ENCODE measurements at places on chromosomes 7 and 10.

DNA sequence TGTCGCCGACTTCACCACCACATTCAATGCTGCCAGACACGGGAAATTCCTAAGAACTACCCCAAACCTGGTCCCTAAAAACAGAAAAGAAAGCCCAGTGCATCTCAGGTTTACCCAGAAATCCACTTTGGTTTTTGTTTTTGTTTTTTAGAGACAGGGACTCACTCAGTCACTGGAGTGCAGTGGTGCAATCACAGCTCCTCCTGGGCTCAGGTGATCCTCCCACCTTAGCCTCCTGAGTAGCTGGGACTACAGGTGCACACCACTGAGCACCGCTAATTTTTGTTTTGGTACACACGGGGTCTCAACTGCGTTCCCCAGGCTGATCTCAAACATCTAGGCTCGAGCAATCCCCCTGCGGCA, 22.8 kb downstream of the MAD1L1 start:
- DNase-seq, result no peak

DNA sequence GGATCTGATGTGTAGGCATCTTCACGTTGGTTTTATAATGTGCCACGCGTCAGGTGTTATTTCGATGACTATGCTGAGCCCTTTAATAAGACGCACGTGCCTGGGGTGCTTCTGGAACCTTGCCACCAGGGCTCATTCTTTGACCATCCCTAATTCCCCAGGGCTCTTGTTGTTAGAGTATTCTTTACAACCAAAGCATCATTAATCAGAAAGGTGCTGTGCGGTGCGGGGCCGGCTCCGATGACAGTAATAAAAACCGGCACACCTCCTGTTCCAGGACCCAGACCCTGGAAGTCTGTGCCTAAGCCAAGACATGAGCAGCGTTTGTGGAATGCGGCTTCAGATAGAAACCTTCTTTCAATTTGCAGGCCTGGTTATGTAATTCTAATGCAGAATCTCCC, 58.4 kb downstream of the MGMT start:
- DNase-seq, result no peak

- no peak for DNase-seq
These were observed 4.1 kb upstream of the CPA4 start for GRCh38 chr7:130288829-130289228.

DNA sequence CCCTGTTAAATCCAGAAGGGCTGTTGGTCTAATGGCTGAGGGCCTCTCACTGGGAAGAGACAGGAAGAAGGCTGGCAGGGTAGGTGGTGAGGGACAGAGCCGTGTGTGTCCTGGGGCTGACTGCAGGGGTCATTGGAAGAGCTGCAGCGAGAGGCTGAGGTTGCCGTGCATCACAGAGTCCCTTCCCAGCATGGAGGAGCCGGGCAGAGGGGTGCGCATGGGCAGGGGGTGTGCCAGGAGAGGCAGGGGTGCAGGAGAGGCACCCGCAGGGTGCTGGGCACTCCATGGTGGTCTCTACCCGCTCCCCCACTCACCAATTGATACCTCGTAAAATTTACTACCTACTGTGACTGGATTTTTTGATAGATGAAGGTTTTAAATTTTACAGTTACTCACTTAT, 124.3 kb downstream of the ACTR3B start:
- no peak for DNase-seq

DNA sequence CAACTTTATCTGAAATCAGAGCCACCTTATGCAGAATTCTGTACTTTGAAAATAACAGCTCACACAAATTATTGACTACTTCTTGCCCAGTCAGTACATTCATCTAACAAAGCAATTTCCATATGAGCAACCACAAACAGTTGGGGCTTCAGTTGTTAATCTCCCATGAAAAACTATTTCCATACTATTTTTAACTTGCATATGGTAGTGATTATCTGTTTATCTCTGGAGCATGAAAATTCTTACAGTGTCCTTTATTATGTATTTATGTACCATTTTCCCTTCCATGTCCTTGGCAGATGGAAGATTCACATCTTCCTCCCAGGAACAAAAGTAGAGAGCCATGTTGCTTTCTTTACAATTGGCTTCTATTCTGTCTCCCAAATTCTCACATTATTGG, 285.7 kb downstream of the CRPPA start:
- DNase-seq, result no peak

DNA sequence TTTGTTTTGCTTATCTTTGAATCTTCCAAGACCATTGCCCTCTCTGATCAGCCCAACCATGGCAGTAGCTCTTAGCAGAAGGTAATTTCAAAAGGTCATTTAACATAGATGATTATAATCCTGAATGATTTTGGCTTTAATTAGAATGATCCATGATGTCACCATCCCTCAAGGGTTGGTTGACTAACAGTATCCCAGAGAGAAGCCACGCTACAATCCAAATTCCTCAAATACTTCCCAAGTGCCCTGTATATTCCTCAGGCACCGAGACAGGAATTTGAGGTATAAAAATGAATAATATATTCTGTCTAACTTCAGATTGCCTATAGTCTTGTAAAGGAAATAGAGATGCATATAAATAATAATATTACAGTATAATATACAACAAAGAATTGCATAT, 42.1 kb upstream of the TMEM196 start:
- DNase-seq, result no peak

DNA sequence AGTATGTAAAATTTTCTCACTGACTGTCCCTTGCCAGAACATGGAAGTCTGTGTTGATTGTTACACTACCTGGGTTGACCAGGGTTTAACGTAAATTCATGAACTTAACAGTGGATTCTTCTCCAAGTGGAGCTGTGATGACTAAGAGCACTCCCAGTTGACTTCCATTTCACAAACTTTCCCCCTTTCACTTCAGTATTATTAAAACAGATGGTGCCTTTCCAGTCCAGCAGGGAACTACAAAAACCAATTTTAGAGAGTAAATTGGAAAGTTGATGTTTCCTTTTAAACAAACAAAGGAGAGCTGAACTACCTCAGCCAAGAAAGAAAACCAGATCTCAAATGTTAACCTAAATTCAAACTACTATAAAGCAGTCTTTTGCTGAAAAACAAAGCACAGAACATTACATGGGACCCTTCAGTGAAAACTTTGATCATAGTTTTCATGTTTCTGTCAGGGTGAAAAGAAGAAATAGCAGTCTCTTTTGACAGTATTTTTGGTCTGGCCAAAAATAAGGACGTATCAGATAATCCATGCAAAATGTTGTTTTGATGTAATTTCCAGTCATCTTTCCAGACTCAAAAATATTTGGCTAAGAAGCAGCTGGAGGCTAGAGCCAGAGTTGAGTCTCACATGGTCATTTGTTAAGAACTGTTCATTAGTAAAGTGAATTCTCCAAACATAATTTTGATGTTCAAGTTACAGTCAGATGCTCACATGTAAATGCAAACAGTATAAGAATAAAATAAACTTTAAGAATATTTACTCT, 479.9 kb upstream of the AKR1E2 start:
- DNase-seq, result no peak

- no peak for DNase-seq
These were observed 53.2 kb downstream of the WDFY4 start for GRCh38 chr10:48737886-48738285.

GRCh38 chr7:77461246-77461645, 45.1 kb upstream of the GSAP start:
- DNase-seq, result no peak

- DNase-seq, result no peak
These were observed 137.2 kb downstream of the ARHGAP22 start for GRCh38 chr10:48467669-48468068.

DNA sequence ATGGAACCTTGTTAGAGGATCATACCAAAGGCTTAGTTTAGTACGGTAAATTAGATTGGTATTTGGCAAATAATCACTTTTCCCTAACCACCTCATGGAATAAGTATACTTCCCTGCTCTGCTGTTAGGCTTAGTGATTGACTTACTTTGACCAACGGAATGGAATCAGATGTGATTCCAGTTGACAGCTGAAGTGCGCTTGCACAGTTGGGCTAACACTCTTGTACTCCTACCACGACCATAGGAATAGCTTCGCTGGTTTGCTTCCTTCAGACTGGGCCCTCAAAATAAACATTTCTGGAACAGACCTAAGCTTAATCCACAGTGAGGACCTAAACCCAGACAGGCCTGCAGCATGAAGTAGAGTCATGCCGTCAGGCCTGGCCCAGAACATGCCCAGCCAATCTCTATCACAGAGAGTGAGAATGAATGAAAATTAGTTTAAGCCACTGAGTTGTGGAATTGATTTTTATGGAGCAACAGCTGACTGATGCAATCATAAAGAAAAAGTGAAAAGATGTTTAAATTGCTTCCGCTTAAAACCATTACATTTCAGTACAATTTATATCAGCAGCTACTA, 122.3 kb downstream of the DOCK4 start:
- DNase-seq, result no peak

GRCh38 chr7:158314394-158314793, 273.2 kb downstream of the PTPRN2 start:
- DNase-seq, result no peak

GRCh38 chr10:122122493-122122892, 133.5 kb downstream of the TACC2 start:
- no peak for DNase-seq

- no peak for DNase-seq
These were observed 10.2 kb upstream of the SORBS1 start for GRCh38 chr10:95571390-95571789.

GRCh38 chr7:98568891-98569290, 48.2 kb upstream of the NPTX2 start:
- DNase-seq, result no peak

- no peak for DNase-seq
These were observed 251.7 kb upstream of the CXCL12 start for GRCh38 chr10:44636625-44637024.

DNA sequence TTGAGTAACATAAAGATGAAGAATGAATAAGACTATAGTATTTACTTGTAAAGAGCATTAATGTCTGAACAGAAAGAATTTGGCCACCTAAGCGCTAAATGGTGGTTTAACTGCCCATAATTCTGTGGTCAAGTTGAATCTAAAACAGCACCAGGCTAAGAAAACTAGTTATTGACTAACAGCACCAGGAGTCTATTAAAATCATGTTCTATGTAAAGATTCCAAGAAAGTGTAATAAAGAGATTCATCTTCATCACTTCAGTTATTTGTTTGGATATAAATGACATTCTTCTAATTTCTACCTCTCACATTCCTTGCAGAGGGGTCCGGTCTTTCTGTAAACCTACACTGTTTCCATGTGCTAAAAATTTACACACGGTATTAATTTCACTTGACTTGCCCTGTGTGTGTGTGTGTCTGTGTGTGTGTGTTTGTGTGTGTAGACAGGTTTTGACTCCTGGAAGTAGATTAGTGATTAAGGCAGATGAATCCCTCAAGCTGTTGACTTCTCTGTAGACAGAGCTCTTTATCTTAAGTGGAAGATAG, 84.4 kb downstream of the KLF6 start:
- no peak for DNase-seq

- DNase-seq, result no peak
These were observed 59.6 kb upstream of the SP4 start for GRCh38 chr7:21368317-21368716.

- no peak for DNase-seq
These were observed 113.7 kb downstream of the PRKG1 start for GRCh38 chr10:51188008-51188407.

- no peak for DNase-seq
These were observed 32.8 kb downstream of the TMEM130 start for GRCh38 chr7:98836811-98837629.

DNA sequence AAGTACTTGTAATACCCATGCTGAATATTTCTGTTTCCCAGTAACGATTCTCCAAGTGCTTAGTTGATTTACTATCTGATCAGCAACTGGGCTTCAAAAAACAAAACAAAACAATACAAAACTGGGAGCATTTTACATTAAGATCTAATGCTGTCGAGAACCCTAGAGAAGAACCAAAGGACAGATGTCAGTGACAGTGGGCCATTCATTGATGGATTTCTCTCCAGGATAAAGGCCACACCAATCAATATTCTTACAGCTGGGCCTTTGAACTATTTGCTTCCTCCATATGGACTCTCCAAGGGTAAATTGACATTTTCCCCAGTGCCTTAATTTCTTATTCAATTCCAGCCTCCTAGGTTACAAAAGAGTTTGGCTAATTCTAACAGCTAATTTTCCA, 217.5 kb downstream of the ADAM12 start:
- DNase-seq, result no peak

GRCh38 chr10:117830787-117831212, 215.9 kb downstream of the RAB11FIP2 start:
- DNase-seq, result no peak

- peak; percentile 38 for DNase-seq
These were observed at the start of gene MLXIPL for GRCh38 chr7:73623798-73624668. Gene MLXIPL (minus strand): TSS chr7:73624522. CDS start chr7:73624492, 30 bp downstream.
